ENCODE measurements at places on chromosomes 13 and 19.
A peak's percentile ranks its signal among the peaks of the same experiment; 100 is the strongest.

DNA sequence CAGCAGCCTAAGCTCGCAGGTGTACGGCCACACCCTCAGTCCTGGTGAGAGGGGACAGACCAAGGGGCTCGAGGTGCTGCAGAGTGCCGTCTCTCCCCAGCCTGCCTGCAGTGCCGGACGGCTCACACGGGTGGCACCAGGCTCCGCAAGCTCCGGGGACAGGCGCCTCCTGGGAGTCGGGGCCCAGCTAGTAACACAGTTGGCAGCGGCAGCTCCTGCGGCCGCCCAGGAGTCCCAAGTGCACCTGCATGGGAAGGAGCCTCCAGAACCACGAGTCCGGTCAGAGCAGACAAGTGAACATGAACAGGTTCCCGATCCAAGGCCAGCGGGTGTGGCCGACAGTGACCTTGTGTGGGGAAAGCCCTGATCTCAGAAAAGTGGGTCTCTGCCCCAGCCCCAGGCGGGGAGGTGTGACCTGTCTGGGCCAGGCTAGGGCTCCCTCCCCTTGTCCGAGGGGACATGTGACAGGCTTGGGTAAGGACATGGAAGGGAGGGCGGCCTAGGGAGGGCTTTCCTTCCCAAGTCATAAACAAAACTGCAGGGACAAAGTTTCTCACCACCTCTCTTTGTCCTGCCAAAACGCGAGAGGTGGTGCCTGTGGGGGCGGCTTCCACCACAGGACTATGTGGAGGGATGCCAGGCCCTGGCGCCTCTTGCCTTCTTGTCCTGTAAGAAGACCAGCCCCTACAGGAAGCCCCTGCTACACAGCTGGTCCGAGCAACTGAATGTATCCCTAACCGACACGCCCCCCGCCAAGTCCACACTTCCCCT lies 46.5 kb downstream of the MLLT1 start:
- DNase-seq = no peak

GRCh38 chr13:44374348-44374712 lies 706 bp downstream of the SERP2 start:
- no peak for DNase-seq

GRCh38 chr19:8355631-8356402 lies 8.1 kb upstream of the ANGPTL4 start:
- DNase-seq = no peak

GRCh38 chr13:32107474-32107873 lies 75.9 kb downstream of the FRY start:
- no peak for DNase-seq

GRCh38 chr19:49746206-49746958 lies 16.7 kb downstream of the TSKS start:
- peak; percentile 47 for DNase-seq

DNA sequence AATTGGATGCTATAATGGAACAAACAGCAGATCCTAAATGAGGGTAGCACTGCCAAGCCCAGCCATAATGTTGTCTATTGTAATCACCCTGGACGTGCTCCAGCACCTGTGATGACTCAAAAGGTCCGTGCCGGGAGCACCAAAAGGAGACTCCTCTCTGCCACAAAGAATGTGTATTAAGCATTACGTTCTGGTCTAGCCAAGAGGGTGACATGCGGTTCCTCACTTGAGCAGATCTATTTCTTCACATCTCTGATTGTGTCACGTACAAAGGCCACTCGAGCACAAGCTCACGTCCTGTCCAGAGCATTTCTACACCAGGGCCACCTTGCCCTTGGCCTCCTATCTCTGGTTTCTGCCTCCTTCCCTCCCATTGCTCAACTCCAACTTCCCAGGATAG lies 219.9 kb upstream of the IRS2 start:
- no peak for DNase-seq

DNA sequence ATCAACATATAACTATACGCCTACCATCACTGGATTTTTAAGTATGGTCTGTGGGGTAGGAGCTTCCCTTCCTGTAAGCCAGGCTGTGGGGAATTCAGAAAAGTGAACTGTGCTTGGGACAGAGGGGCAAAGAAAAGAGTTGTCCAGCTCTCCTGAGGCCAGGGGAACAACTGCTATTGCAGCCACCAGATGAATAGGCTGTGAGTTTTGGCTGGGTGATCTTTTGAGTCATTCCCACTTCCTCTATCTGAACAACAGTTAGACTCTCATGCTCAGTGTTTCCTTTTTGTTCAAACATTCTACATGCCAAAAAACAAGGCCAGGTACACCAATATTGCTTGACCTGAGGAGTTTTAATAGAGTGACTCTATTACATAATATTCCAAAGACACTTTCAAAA lies 426.2 kb upstream of the DACH1 start:
- DNase-seq = no peak

DNA sequence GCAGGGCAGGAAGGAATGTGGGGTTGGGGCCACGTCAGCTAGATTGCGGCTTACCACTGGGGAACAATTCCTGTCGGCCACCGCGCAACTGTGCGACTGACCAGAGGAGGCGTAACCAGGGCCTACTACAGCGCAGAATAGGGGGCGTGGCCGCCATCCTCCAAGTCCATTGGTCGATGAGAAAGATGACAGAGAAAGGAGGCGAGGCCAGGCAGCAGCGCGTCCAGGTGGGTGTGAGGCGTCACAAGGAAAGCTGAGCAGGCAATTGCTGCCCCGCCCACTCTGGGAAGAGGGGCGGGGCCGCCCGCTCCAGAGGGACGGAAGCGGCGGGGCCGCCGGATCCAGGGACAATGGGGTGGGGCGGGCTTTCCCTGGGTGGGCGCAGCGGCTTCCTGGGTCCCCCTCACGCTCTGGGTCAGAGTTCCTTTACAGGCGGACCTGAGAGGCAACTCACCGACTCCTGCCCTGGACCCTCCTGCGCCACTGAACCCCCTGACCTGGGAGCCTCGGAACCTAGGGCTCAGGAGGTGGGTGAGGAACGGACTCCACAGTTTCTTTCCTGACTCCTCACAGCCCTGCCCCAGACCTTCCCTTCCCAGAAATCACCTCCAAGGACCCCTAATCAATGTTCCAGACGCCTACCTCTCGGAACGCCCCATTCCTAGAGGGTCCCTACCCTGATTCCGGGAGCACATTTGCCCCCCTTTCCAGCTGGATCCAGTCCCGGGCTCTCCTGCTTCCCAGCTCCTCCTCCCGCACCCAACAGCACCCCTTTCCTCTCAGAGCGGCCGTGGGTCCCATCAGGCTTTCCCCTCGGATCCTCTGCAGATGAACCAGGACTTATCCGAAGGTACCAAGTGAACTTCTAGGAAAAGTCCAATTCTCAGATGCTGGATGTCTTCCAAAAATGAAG lies 101.5 kb upstream of the ZNF492 start:
- no peak for DNase-seq

- DNase-seq = no peak
Observed at GRCh38 chr13:97743938-97744337, 209.5 kb upstream of the IPO5 start.

GRCh38 chr19:54160854-54161253 lies 1.3 kb upstream of the LENG1 start:
- DNase-seq = no peak

DNA sequence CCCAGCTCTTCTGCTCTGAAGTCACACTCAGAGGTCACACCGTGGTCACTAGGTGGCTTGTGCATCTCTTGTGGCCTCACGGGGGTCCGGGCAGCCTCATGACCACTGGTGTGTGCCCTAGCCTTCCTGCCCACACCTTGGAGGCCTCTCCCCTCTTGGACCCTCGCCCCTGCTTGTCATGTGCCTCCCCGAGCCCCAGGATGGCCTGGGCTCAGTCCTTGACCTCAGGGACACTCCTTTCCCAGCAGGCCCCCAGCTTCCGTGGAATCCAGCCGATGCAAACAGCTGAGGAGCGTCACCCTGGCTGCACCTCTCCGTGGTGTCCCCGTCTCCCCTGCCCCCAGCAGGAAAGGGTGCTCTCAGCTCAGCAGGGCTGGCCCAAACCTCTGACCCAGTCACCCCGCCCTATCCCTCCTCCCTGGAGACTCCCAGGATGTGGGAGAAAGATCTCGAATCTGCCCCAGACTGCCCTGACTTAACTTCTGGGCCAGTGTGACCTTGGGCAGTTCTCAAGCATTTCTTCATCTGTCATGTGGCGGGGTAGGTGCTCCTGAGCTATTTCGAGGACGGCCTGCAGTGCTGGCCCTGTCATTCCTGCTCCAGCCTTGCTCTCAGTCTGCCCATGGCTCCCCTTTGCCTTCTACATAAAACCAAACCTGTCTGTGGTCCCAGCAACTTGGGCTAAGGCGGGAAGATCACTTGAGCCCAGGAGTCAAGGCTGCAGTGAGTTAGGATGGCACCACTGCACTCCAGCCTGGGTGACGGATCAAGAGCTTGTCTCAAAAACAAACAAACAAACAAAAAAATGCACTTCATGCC lies 4.6 kb upstream of the SLC25A42 start:
- no peak for DNase-seq

DNA sequence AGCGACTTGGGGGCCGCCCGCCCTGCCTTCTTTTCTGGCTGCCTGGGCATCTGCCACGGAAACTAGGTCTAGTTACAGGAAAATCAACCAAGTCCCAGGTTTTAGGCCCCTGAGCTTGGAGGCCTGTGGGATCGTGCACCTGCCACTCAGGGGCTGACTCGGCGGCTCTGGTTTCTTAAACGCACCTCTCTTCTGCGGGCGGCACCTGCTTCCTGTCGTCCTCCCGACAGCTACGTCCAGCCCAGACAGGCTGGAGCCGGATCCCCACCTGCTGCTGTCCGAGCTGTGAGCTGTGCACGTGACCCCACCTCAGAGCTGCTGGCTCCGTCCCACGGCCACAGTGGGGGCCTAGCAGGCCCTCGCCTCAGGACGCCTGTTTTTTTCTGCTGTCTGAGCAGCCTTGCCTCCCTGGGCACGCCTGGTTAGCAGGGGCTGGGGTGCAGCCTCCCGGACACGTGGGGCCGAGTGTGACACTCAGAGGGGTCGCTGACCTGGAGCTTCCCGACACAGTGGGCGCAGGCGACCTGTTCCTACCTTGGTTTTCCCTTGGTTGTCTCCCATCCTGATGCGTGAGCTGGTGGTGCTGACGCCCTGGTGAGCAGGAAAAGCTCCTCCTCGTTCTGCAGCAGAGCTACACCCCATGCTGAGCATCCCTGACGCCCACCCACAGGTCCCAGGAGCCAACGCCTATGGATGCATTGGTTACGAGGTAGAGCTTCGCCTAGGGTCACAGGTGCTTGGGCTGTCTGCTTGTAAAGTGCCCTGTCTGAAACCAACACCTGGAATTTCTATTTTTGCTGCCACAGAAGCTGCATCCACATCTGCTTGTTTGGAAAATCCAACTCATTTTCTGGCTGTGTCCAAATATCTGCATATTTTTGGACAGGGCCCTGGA lies 17.5 kb downstream of the TMEM255B start:
- no peak for DNase-seq

- DNase-seq = no peak
Observed at GRCh38 chr19:42281827-42282762, 13.0 kb downstream of the CIC start.

GRCh38 chr13:28423010-28423409 lies 71.9 kb downstream of the FLT1 start:
- no peak for DNase-seq

DNA sequence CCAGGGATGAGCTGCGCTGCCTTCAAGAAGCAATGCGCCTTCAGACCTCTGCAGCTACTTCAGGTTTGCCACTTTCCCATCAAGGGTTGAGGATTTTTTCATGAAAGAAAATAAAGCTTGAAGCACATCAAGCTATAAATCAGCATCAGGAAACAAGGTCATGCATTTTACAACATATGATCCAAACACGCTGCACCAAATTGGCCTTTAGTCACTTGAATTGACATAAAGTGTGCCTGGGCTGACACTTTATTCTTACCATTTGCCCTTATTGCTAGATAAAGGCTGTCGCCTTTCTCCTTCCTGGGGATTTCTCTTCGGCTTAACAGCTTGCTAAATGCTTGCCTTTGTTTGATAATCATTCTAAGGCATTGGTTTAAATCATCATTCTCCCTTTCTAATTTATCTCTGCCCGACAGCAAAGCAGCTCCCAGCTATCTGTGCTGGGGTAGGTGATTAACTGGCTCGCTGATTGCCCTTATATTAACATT lies 87.7 kb downstream of the LHFPL6 start:
- no peak for DNase-seq

- DNase-seq = no peak
Observed at GRCh38 chr13:23739596-23739995, 149.6 kb downstream of the MIPEP start.

DNA sequence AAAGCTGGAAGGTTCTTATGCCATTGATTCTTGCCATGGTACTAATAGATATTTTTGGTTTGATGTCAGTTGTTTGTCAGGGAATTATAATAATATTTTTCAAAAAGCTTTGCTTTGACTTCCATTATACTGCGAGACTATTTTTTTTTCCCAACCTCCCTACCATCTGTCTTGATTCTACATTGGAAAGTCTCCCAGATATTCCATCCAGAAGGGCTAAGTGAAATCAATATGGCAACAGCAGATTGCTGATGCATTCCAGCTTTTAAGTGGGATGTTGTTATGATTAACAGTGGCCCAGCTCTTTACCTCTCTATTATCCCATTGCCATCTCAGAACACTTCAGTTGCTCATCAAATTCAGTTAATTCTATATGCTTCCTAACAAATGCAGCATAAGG lies 247.4 kb downstream of the OXGR1 start:
- no peak for DNase-seq

DNA sequence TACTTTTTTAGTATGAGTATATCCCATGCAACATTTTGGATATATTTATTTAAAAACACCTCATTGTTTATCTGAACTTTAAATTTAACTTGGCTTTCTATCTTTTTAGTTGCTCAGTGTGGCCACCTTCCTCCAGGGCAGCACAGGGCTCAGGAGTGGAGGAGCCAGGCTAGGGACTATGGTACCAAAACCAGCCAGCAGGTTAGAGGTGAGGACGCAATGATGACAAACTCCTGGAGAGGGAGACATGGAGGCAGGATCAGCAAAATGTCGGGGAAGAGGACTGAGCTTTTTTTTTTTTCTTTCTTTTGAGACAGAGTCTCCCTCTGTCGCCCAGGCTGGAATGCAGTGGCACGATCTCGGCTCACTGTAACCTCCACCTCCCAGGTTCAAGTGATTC lies 29.6 kb upstream of the CALM3 start:
- DNase-seq = no peak

GRCh38 chr19:5864013-5864720 lies 6.2 kb downstream of the FUT5 start:
- no peak for DNase-seq

GRCh38 chr19:29952177-29952576 lies 10.1 kb downstream of the URI1 start:
- no peak for DNase-seq

GRCh38 chr19:5680084-5680436 lies 256 bp downstream of the MICOS13 start:
- DNase-seq = no peak

GRCh38 chr13:73955977-73956500 lies 178.2 kb downstream of the KLF12 start:
- no peak for DNase-seq

GRCh38 chr19:47330466-47330869 lies 1.5 kb upstream of the C5AR2 start:
- no peak for DNase-seq

DNA sequence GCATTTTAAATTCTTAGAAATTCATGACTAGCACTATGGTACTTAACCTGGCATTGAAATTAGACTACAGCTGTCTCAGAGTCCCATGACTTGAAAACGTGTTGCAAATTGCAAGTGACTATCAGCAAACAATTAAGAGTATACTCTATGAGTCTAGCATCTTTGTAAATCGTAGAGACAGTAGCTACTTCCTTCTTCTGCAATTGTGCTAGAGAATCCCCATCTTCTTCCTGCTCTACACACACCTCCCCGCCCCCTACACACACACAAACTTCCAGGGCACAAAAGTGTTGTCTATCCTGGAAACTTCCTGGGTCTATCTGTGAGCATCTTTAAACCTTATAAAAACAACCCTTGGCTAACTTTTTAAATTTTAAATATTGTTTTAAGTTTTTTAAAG lies 35.2 kb upstream of the MIR17HG start:
- DNase-seq = no peak
